ENCODE measurements at places on chromosomes 7 and 10. TPM values are rescaled to one million over a fixed set of nuclear protein-coding genes. Genes with fewer than 3 reads are reported as not detected.

- H3K4me3 ChIP-seq: peak overlapping the region; percentile 98
Measured at GRCh38 chr7:516606-517456, 2.8 kb downstream of the PDGFA start.

DNA sequence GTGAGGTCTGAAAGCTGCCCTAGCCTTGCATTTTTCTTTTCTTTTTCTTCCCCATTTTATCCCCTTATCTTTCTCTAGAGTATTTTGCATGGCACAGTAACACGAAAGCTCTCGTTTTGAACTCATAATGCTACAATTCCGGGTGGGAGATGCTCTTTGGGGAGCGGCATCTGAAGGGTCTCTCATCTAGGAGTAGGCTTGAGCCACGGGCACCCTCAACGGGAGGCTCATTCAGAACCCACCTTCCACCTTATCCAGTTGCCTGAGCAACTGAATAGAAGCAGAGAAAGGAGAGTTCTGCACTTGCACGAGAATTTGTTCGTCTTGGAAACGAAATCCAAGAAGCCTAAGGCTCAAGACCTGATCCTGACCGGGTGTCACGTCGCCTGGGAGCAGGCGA lies 603.5 kb upstream of the FOXK1 start:
- peak; percentile 28 for DNase-seq
- no peak overlapping the region for H3K4me3 ChIP-seq
- no peaks in the 10 kb centered on the region for H3K36me3 ChIP-seq

- DNase-seq: peak; percentile 79
- H3K4me1 ChIP-seq: no peaks in the 10 kb centered on the region
- no peaks in the 10 kb centered on the region for H3K36me3 ChIP-seq
- no peaks in the 10 kb centered on the region for H3K27me3 ChIP-seq
- no peak overlapping the region for H3K4me3 ChIP-seq
Measured at GRCh38 chr7:66837007-66837406, 84.0 kb upstream of the TMEM248 start.

- peaks cover 36% of the 10 kb centered on the region for H3K4me1 ChIP-seq
- peaks cover 2% of the 10 kb centered on the region for H3K27me3 ChIP-seq
- no peak overlapping the region for H3K27ac ChIP-seq
- no peak for DNase-seq
- no peak overlapping the region for H3K4me3 ChIP-seq
- H3K36me3 ChIP-seq: no peaks in the 10 kb centered on the region
Measured at GRCh38 chr7:5597772-5598171, 174.1 kb upstream of the TNRC18 start.

DNA sequence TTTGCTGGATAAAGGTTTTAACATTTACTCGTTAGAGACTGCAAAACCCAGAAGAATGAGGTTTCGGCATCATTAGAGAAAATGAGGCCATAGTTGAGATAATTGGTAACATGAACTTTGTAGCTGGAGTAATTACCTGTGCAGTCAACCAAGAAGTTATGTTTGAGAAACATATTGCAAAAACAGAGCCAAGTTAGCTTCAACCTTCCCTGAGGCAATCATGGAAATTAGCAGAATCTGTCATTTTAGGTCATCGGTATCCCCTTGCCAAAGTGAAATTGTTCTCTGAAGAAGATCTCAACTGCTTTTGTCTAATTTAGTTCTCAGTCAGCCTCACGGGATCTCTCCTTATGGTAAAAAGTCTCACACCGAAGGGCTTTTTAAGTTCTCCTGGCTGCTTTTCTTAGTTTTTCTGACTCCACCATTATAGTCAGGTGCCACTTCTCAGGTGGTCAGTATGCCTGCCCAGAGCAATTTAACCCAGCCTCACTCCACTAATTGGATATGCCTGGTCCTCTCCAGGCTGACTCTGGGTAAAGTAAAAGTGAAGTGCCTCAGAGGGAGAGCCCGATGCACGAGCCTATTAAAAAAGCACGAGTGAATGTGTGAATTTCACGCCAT lies 52.5 kb downstream of the NRCAM start:
- no peak overlapping the region for H3K27ac ChIP-seq
- no peaks in the 10 kb centered on the region for H3K4me1 ChIP-seq
- H3K4me3 ChIP-seq: no peak overlapping the region

- H3K4me1 ChIP-seq: peaks cover 8% of the 10 kb centered on the region
- H3K27me3 ChIP-seq: no peaks in the 10 kb centered on the region
- H3K27ac ChIP-seq: no peak overlapping the region
- DNase-seq: no peak
- H3K36me3 ChIP-seq: no peaks in the 10 kb centered on the region
- H3K4me3 ChIP-seq: no peak overlapping the region
Measured at GRCh38 chr10:114520453-114520852, 116.2 kb upstream of the AFAP1L2 start.

DNA sequence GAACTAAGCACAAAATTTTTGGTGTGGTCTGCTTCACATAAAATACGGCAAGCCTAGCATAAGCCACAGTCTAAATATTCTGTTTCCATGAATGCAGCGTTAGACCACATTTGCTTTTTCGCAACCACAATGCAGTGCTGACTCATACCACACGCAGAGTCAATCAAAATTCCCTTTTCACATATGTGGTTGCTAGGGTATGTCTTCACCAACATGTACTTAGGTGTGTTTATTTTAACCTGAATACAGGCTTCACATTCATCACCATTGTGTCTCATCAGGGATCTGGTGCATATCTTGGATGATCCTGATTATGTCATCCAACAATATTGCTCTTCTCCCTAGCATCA lies 90.8 kb downstream of the CHN2 start:
- no peak overlapping the region for H3K27ac ChIP-seq
- H3K27me3 ChIP-seq: no peaks in the 10 kb centered on the region
- peaks cover 20% of the 10 kb centered on the region for H3K4me1 ChIP-seq
- DNase-seq: no peak

DNA sequence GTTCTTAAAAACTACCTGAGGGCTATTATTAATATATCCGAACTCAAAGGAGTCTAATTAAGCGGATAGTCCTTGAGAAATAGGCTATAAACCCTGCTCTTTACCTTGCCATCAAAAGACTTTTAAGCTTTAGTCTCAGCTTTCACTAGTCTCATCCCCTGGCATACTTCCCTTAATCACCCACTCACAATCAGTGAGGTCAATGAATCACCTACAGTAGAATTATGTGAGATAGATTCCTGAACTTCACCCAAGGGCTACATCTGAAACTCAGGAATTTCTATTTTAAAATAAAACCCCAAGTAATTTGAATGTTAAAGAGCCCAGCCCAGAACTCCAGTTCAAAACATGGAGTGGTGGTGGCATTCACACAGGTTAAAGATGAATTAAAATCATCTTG lies 108.7 kb downstream of the ETV1 start:
- H3K27me3 ChIP-seq: no peaks in the 10 kb centered on the region
- H3K4me3 ChIP-seq: no peak overlapping the region
- no peak overlapping the region for H3K27ac ChIP-seq
- H3K36me3 ChIP-seq: no peaks in the 10 kb centered on the region

PNLIPRP1 gene
- total RNA-seq: not detected

FANK1 gene
- not detected for total RNA-seq

ODAD2 gene
- total RNA-seq: 4.1 TPM

PRLHR gene
- not detected for total RNA-seq
